Upper lobe of right lung (tissue), 1 donor: ENCODE measurements at places on chromosomes 3 and 15. TPM values are rescaled to one million over a fixed set of nuclear protein-coding genes. Genes with fewer than 3 reads are reported as not detected.
A peak's percentile ranks its signal among the peaks of the same experiment; 100 is the strongest.

- H3K4me1 ChIP-seq = no peaks in the 10 kb centered on the region
- H3K36me3 ChIP-seq = no peaks in the 10 kb centered on the region
- H3K4me3 ChIP-seq = no peak overlapping the region
- DNase-seq = no peak
- H3K27me3 ChIP-seq = peaks cover 10% of the 10 kb centered on the region
- H3K27ac ChIP-seq = no peak overlapping the region
These were observed 128.3 kb downstream of the WDR76 start for GRCh38 chr15:43955140-43955539.

DNA sequence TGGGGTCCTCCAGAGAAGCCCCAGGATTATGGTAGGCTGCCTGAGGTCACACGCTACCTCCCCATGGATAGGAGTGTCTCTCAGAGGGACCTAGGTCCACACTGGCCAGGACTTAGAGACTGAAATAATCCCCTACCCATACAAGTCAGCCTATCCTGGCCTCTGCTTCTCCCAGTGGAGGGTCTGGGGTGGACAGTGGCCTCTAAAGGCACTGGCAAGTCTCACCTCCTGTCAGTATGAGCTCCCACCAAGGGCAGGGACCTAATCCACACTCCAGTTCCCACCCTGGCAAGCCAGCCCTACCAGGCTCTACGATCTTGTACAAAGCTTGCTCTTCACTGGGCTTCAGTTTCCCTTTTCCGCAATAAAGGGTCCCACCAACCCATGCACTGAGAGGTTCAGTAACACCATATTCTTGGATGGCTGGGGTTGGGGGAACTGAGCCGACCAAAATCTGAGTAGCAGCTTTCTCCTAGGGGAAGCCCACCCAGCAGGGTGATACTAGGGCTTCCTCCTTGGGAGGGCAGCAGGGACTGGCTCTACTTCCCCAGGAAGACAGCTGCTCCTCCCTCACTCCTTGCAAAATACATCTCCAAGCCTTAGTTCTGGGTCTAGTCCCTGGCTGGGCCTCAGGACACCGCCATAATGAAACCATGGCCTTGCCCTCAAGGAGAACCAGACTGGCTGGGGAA lies 2.4 kb downstream of the CISH start:
- H3K27ac ChIP-seq = peak overlapping the region; percentile 91
- H3K36me3 ChIP-seq = peaks cover 47% of the 10 kb centered on the region
- peaks cover 76% of the 10 kb centered on the region for H3K4me1 ChIP-seq
- H3K27me3 ChIP-seq = no peaks in the 10 kb centered on the region
- DNase-seq = no peak

- peak; percentile 43 for DNase-seq
- H3K4me1 ChIP-seq = no peaks in the 10 kb centered on the region
- H3K36me3 ChIP-seq = no peaks in the 10 kb centered on the region
These were observed 29.7 kb downstream of the HDAC11 start for GRCh38 chr3:13509816-13510192.

DNA sequence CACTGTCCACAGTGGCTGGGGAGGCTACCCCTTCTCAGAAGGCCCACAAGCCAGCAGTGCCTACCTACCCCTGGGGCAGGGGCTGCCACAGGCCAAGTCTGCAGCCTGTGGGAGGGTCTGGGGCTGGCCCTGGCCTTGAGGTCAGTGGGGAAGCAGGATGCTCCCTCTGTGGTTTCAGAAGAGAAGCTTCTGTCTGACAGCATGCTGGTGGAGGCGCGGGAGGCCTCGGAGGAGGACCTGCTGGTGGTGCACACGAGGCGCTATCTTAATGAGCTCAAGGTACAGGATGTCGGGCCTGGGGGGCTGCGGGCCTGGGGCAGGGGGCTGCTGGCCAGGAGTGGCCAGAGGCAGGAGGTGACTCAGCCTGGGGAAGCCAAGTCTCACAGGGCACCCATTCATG lies 3.2 kb downstream of the HDAC11 start:
- peaks cover 27% of the 10 kb centered on the region for H3K4me1 ChIP-seq
- H3K27me3 ChIP-seq = no peaks in the 10 kb centered on the region
- no peak overlapping the region for H3K4me3 ChIP-seq
- peak; percentile 55 for DNase-seq
- H3K27ac ChIP-seq = no peak overlapping the region
- H3K36me3 ChIP-seq = no peaks in the 10 kb centered on the region

GNAT1 gene
- not detected for total RNA-seq

NEK10 gene
- total RNA-seq = 0.49 TPM

GRCh38 chr3:41064526-41064925 lies 134.8 kb upstream of the CTNNB1 start:
- H3K4me1 ChIP-seq = no peaks in the 10 kb centered on the region
- no peaks in the 10 kb centered on the region for H3K27me3 ChIP-seq
- no peak overlapping the region for H3K27ac ChIP-seq
- no peaks in the 10 kb centered on the region for H3K36me3 ChIP-seq

- no peak overlapping the region for H3K4me3 ChIP-seq
- no peaks in the 10 kb centered on the region for H3K4me1 ChIP-seq
- H3K27ac ChIP-seq = no peak overlapping the region
- H3K27me3 ChIP-seq = no peaks in the 10 kb centered on the region
- DNase-seq = no peak
These were observed 34.0 kb downstream of the DGKG start for GRCh38 chr3:186327912-186328487.

DNA sequence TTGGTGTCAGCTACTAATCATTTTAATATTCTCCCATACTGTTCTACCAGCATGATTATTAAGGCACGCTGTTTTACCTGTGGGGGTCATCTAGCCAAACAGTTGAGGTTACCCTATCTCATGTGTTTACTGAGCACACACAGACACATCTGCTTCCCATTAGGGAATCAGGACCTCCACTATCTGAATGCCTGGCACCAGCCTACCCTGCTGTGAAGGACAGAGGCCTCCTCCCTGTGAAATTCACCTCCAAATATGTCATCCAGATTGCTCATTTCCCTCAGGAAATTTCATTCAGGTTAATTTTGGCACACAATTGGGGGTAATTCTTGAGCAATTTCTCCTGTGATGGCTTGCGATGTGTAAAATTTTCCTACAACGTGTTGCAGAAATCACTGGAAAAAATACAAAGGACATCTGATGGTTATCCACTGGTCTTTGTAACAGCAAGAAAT lies 155.6 kb upstream of the NR2E3 start:
- no peaks in the 10 kb centered on the region for H3K36me3 ChIP-seq
- no peaks in the 10 kb centered on the region for H3K4me1 ChIP-seq
- H3K27ac ChIP-seq = no peak overlapping the region
- DNase-seq = no peak

- no peaks in the 10 kb centered on the region for H3K27me3 ChIP-seq
- DNase-seq = no peak
- H3K4me1 ChIP-seq = peaks cover 19% of the 10 kb centered on the region
- peaks cover 24% of the 10 kb centered on the region for H3K36me3 ChIP-seq
- no peak overlapping the region for H3K27ac ChIP-seq
- no peak overlapping the region for H3K4me3 ChIP-seq
These were observed 12.8 kb downstream of the LYSMD2 start for GRCh38 chr15:51724673-51725072.

- no peaks in the 10 kb centered on the region for H3K36me3 ChIP-seq
- H3K27ac ChIP-seq = no peak overlapping the region
- no peak for DNase-seq
- no peak overlapping the region for H3K4me3 ChIP-seq
- H3K27me3 ChIP-seq = peaks cover 6% of the 10 kb centered on the region
- H3K4me1 ChIP-seq = peaks cover 7% of the 10 kb centered on the region
These were observed 18.4 kb upstream of the KLF13 start for GRCh38 chr15:31308185-31308639.

DNA sequence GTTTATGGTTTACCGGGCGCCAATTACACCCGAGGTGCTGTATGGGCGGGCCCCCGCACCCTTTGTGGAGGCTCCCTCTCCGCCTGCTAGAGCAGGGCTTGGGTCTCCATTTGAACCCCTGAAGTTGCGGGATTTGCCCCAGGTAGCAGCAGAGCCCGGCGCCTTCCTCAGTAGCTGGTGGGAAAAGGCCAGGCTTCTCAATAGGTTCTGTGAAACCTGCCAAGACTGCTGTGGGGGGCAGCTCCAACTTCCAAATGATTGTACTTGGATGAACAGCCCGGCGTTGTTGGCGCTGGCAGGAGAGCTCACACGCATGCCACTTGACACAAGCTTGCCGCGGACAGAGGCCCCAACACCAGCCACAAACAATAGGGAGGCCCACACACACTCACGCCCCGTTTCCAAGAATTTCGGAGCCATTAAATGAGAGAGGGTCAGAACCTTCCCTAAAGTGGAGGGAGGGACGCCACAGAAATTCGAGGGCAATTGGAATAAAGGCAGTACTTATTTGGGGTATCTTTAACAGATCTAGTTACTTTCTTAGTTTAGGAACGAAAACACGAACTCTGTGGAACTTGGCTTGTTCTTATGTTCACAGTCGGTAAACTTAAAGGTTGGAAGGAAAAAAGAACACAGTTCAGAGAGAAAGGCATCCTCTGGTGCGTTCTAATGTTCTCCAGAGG lies 1.4 kb downstream of the EPHB3 start:
- no peaks in the 10 kb centered on the region for H3K27me3 ChIP-seq
- no peaks in the 10 kb centered on the region for H3K36me3 ChIP-seq
- peaks cover 46% of the 10 kb centered on the region for H3K4me1 ChIP-seq
- peak overlapping the region; percentile 67 for H3K4me3 ChIP-seq

GPX1 gene
- 415 TPM for total RNA-seq

- peak overlapping the region; percentile 86 for H3K4me3 ChIP-seq
- no peaks in the 10 kb centered on the region for H3K27me3 ChIP-seq
- H3K36me3 ChIP-seq = peaks cover 8% of the 10 kb centered on the region
- peak overlapping the region; percentile 97 for H3K27ac ChIP-seq
- peak; percentile 89 for DNase-seq
These were observed 225 bp downstream of the RHOA start for GRCh38 chr3:49411535-49411967.

DNA sequence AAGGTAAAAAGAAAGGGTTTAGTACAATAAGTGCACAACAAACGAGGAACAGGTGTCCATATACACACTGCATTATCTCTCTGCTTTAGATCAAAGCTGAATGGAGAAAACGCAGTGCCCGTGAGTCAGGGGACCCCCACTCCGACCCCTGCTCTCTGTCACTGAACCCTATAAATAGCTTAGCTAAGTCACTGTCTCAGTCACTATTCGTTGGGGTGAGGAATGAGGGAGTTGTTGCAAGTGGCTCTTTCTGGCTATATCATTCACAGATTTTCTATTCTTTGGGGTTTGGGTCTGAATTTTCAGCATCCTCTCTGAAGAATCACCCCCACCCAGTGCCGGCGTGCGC lies 458 bp upstream of the STAC start:
- H3K36me3 ChIP-seq = no peaks in the 10 kb centered on the region
- H3K4me1 ChIP-seq = no peaks in the 10 kb centered on the region
- peak overlapping the region; percentile 51 for H3K4me3 ChIP-seq
- no peak overlapping the region for H3K27ac ChIP-seq

TLR9 gene
- 0.87 TPM for total RNA-seq

DNA sequence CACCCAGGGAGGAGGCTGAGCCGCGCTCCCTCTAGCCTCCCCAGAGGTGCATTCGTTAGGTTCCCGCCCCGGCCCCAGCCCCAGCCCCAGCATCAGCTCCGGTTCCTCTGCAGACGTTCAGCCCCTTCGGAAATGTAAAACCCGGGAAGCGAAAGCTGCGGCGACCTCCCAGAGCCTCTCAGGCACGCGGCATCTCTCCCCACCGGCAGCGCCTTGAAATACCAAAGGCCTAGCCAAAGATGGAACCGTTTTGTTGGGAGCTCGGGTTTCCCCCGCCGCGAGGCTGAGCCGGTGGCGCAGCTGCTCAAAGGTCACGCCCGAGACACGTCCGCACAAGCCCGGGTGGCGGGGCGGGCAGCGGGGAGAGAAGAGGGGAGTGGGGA lies 77.8 kb upstream of the HES1 start:
- no peak overlapping the region for H3K27ac ChIP-seq
- DNase-seq = peak; percentile 75
- H3K4me1 ChIP-seq = peaks cover 3% of the 10 kb centered on the region
- peak overlapping the region; percentile 42 for H3K4me3 ChIP-seq
- no peaks in the 10 kb centered on the region for H3K27me3 ChIP-seq

- no peaks in the 10 kb centered on the region for H3K36me3 ChIP-seq
- no peaks in the 10 kb centered on the region for H3K27me3 ChIP-seq
- no peak for DNase-seq
- H3K27ac ChIP-seq = no peak overlapping the region
- no peaks in the 10 kb centered on the region for H3K4me1 ChIP-seq
- H3K4me3 ChIP-seq = no peak overlapping the region
These were observed 84.6 kb upstream of the ADAMTSL3 start for GRCh38 chr15:83569341-83569740.

ALDH1L1 gene
- 3.3 TPM for total RNA-seq

DNA sequence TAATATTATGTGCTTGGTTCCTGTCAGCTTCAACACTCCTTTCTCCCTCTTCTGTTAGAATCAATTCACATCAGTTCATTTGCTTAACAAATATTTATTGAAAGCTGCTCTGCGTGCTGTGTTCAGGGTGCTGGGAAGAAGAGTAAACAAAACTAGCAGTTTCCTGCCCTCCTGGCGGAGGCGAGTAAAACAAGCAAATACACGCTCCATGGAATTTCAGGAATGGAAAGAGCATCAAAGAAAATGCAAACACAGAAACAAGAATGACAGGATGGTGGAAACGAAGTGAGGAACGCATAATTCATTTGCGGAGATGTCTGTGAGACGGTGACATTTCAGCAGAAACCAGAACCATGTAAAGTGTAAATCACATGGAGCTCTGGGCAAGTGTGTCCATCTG lies 49.4 kb upstream of the SPTSSB start:
- DNase-seq = no peak
- H3K4me1 ChIP-seq = peaks cover 6% of the 10 kb centered on the region
- no peak overlapping the region for H3K27ac ChIP-seq
- H3K36me3 ChIP-seq = no peaks in the 10 kb centered on the region

DNA sequence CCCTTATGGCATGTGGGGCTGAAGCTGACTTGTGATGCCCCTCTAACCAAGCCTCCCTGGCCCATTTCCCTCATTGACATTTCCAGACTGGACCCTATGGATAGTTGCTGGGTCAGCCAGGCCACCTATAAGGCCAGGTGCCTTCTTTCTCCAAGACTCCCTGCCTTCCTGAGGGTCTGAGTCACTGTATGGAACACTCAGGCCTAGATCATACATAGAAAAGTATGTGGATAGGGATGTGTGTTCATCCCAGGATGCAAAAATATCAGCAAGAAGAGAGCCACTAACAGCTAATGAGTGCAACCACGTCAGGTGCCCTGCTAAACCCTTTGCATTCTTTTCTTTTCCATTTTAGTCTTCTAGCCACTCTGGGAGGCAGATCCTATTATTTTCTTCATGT lies 168.4 kb upstream of the WNT5A start:
- H3K36me3 ChIP-seq = no peaks in the 10 kb centered on the region
- no peak for DNase-seq
- no peaks in the 10 kb centered on the region for H3K4me1 ChIP-seq
- H3K27ac ChIP-seq = no peak overlapping the region
- H3K27me3 ChIP-seq = no peaks in the 10 kb centered on the region
- no peak overlapping the region for H3K4me3 ChIP-seq

- no peak for DNase-seq
- H3K27me3 ChIP-seq = peaks cover under 1% of the 10 kb centered on the region
- H3K4me3 ChIP-seq = no peak overlapping the region
- no peaks in the 10 kb centered on the region for H3K36me3 ChIP-seq
- no peaks in the 10 kb centered on the region for H3K4me1 ChIP-seq
These were observed 6.6 kb upstream of the ITIH3 start for GRCh38 chr3:52787672-52788625.

UCN2 gene
- total RNA-seq = not detected

- H3K4me1 ChIP-seq = no peaks in the 10 kb centered on the region
- no peak overlapping the region for H3K4me3 ChIP-seq
- no peaks in the 10 kb centered on the region for H3K36me3 ChIP-seq
- DNase-seq = no peak
- no peak overlapping the region for H3K27ac ChIP-seq
- H3K27me3 ChIP-seq = no peaks in the 10 kb centered on the region
These were observed 32.4 kb upstream of the PRTG start for GRCh38 chr15:55775316-55775715.

GRCh38 chr15:57298843-57299550 lies 77.3 kb upstream of the CGNL1 start:
- H3K27me3 ChIP-seq = no peaks in the 10 kb centered on the region
- H3K4me1 ChIP-seq = no peaks in the 10 kb centered on the region
- DNase-seq = no peak
- no peak overlapping the region for H3K27ac ChIP-seq
